Hepatic stellate cell (primary cell): ENCODE measurements at places on chromosomes 7 and 10.

GRCh38 chr10:132965411-132966057 lies 23.2 kb upstream of the CFAP46 start:
- DNase-seq = no peak

DNA sequence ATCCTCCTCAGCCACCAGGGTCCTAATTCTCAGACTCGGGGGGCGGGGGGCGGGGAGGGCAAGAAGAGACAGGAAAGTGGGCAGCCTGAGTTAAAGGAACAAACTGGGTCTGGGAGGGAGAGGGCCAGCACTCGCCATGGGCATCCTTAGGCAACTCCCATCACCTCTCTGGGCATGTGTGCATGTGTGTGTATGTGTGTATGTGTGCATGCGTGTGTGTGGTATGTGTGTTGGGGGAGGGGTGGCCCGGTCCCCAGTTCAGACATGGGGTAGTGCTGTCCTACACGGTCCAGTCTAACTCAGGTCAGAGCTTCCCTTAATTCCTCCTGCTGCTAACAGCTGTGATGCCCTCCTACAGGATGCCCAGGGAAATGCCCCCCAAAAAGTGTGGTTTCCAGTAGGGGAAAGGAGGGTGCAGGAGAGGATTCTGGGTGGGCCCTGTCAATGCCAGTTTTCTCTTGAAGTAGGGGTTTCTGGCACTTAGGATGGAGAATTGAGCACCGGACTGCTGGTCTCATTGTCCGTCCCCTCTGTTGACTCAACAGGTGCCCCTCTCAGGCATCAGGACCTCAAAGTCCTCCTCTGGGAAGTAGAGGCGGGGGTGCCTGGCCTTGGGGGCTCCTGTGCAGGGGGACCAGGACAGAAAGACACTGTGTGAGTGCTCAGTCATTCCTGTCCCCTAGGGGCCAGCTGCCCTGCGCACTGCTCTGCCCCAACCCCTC lies 15.1 kb upstream of the ZMIZ1 start:
- DNase-seq = no peak

DNA sequence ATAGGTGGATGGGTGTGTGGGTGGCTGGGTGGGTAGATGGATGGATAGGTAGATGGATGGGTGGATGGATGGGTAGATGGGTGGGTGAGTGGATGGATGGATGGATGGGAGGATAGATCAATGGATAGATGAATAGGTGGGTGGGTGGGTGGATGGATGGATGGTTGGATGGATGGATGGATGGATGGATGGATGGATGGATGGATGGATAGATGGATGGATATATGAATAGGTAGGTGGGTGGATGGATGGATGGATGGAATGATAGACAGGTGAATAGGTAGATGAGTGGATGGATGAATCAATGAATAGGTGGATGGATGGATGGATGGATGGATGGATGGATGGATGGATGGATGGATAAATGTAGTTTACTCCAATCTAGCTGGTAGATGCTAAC lies 52.7 kb downstream of the FRMPD2 start:
- DNase-seq = no peak

DNA sequence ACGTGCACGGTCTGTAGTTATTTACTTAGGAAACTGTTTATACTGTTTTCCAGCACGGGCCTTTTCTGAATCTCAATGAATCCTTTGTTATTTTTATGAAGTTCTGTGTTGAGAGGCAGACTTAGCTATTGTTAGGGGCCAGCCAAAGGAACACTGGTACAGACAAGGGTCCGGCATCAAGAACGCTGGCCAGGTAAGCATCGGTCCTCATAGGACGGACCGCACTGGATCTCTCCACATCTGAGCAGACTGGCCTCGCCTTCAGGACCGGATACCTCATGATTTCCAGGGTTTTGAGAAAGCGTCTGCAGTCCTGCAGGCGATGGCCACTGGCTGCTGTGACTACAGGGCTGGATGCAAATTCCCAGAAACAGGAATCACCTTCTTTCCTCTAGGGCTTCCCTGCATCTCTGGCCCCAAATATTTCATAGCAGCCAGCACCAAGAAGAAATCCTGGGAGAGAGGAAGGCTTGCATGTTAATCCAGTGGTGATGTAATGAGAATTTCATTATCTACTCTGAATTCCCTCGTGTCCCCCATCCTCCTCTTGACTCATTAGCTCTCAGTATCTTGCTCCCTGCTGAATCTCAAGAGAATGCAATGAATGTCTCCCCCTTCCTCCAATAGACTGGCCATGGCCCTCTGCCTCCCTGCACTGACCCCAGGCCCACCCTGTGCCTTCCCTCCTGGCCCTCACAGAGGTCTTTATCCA lies 325.4 kb upstream of the NPVF start:
- DNase-seq = no peak
